ENCODE measurements at places on chromosomes 6 and 20. TPM values are rescaled to one million over a fixed set of nuclear protein-coding genes. Genes with fewer than 3 reads are reported as not detected.

DNA sequence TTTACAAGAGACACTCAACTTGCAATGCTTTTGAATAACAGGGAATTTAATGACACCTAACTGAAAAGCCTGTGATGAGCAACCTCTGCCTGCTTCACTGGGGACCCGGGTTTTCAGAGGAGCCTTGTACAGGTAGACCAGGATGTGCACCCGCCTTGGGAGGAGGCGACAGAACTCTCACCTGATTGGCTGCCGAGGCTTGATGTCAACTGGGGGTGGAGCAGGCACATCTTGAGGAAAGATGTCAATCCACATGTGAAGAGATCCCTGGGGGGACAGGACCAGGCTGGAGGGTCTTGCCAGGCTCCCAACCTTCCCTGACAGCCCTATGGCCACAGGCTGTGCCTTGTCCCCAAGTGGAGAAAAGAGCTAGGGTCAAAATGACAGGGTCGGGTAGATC is 19.8 kb downstream of the ERGIC3 start:
- no peaks in the 10 kb centered on the region for H3K4me1 ChIP-seq
- H3K4me3 ChIP-seq = no peak overlapping the region
- H3K27ac ChIP-seq = no peak overlapping the region
- peaks cover 17% of the 10 kb centered on the region for H3K36me3 ChIP-seq
- no peak for DNase-seq

CCN5 gene
- total RNA-seq = 0.05 TPM

DNA sequence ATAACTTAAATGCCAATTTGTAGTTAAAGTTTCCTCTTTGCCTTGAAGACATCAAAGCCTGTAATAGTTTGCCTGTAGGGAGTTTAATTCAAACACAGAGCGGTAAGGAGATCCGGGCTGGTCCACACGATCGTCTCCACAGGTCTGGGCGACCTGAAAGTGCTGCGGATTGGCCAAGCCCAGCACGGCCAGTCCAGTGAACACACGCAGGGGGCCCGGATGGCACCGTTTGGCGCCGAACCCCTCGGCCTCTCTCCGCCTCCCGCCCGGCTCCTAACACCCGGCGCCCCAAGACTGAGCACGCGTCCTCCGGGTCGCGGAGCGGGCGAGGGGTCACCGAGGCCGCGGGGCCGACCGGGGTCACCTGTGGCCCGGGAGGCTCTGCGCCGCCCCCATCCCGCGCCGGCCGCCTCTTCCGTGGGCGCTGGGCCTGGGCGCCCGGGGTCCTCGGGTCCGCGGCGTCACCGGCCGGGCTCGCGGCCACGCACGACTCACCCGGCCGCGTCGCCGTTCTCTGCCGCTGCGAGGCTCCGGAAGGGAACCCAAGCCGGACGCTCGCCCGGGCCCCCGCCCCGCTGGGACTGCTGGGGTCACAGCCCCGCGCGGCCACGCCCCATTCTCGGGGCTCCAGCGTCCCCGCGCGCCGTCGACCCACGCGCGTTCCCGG is 481 bp downstream of the SERPINB6 start:
- no peak for DNase-seq
- H3K4me1 ChIP-seq = peaks cover 10% of the 10 kb centered on the region
- H3K27ac ChIP-seq = no peak overlapping the region
- H3K4me3 ChIP-seq = peak overlapping the region; percentile 62
- H3K27me3 ChIP-seq = peaks cover 19% of the 10 kb centered on the region

ATP6V1G2 gene
- 3.3 TPM for total RNA-seq

DNA sequence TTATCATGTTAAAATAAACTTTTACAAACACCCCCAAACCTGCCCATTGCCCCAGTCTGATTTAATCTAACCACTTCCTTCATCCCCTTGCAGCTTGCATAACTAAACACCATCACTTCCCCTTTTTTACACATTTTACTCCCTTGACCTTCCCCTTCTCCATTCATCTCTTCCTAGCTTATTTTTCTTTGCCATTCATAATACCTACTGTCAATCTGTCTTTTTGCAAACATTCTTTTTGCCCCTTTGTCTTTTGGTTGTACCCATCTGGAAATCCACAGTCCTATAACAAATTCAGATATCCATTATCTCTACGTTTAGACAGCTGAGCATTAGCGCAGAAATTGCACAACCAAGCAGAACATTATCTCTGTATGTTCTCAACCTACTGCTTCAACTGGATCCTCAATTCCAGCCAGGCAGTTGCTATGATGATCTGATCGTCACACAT is 51.2 kb downstream of the C6orf52 start:
- H3K4me3 ChIP-seq = no peak overlapping the region
- DNase-seq = no peak
- H3K27ac ChIP-seq = no peak overlapping the region
- no peaks in the 10 kb centered on the region for H3K27me3 ChIP-seq
- no peaks in the 10 kb centered on the region for H3K36me3 ChIP-seq

PBOV1 gene
- total RNA-seq = not detected

DNA sequence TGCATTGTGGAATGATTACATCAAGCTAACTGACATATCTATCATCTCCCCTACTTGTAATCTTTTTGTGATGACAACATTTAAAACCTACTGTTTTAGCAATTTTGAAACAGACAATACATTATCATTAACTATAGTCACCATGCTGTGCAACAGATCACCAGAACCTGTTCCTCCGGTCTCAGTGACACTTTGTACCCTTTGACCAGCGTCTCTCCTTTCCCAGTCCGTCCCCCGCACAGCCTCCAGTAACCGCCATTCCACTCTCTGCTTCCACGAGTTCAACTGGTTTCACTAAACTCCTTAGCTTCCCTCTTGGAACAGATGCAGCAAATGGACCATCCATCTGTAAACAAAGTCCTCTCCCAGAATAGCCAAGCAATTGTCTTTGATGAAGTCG is 21.8 kb downstream of the LRP11 start:
- H3K4me1 ChIP-seq = no peaks in the 10 kb centered on the region
- H3K27ac ChIP-seq = no peak overlapping the region
- peaks cover 9% of the 10 kb centered on the region for H3K27me3 ChIP-seq
- H3K4me3 ChIP-seq = no peak overlapping the region
- H3K36me3 ChIP-seq = no peaks in the 10 kb centered on the region

GRCh38 chr6:132025468-132025867 is 74.3 kb upstream of the CCN2 start:
- H3K27ac ChIP-seq = no peak overlapping the region
- DNase-seq = no peak
- H3K4me3 ChIP-seq = no peak overlapping the region
- no peaks in the 10 kb centered on the region for H3K36me3 ChIP-seq
- H3K4me1 ChIP-seq = no peaks in the 10 kb centered on the region
- H3K27me3 ChIP-seq = no peaks in the 10 kb centered on the region

GRCh38 chr20:42649748-42650147 is 540.0 kb downstream of the PTPRT start:
- H3K36me3 ChIP-seq = no peaks in the 10 kb centered on the region
- no peaks in the 10 kb centered on the region for H3K4me1 ChIP-seq
- no peaks in the 10 kb centered on the region for H3K27me3 ChIP-seq
- H3K27ac ChIP-seq = no peak overlapping the region
- H3K4me3 ChIP-seq = no peak overlapping the region

DNA sequence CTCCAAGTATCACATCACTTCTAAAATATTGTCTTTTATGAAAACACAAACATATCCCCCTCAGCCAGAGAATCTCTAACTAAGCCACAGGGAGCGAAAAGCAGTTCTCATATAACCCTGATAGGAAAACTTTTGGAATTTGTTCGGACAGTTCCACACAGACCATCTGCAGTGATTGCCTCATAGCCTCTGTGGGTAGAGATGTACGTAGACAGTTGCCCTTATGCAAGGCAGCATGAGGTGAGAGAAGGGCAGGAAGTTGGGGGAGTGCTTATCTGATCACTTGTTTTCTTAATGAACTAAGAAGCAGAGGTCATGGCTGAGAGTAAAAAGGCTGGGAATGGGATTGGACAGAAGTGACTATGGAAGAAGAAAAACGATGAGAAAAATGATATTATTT is 39.6 kb downstream of the SLC23A2 start:
- peaks cover 2% of the 10 kb centered on the region for H3K36me3 ChIP-seq
- H3K4me1 ChIP-seq = peaks cover 10% of the 10 kb centered on the region
- DNase-seq = no peak
- no peaks in the 10 kb centered on the region for H3K27me3 ChIP-seq

DNA sequence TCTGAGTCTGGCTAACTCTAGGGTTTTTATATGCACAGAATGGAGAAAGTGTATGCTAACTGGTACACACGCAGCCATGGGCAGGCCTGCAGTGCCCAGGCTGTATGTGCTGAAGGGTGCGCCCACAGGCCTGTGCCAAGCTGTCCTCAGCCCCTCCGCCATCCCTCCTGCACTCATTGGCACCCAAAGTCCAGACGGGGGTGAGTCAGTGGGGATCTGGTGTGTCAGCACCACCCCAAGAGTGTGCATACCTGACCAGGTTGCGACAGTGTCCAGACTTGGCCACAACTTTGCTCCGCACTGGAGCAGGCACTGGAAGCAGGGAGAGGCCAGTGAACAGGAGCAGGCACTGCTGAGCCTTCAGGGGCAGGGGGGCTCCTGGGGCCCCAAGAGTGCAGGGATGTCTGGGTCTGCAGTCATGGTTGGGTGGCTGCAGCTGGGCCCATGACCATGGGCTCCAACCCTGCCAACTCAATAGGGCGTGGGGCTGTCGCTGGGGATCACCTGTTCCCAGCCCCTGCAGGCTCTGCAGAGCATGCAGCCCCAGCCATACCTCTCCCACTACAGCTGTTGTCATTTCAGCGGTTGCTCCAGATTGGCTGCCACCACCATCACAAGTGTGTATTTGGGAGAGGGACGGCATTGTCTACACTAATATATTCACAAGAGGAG is 717.8 kb downstream of the EPHA7 start:
- H3K36me3 ChIP-seq = no peaks in the 10 kb centered on the region
- H3K27me3 ChIP-seq = no peaks in the 10 kb centered on the region
- no peaks in the 10 kb centered on the region for H3K4me1 ChIP-seq
- H3K27ac ChIP-seq = no peak overlapping the region

DNA sequence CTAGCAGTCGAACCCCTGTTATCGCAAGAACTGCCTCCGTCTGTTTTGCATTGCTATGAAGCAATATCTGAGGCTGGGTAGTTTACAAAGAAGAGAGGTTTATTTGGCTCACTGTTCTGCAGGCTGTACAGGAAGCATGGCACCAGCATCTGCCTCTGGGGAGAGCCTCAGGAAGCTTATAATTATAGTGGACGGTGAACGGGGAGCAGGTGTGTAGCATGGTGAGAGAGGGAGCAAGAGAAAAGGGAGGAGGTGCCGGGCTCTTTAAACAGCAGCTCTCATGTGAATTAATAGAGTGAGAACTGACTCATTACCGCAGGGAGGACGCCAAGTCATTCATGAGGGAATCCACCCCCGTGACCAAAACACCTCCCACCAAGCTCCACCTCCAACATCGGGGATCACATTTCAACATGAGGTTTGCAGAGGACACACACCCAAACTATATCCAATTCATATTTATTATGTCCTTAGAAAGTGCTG is 172.6 kb upstream of the KCNG1 start:
- H3K4me1 ChIP-seq = no peaks in the 10 kb centered on the region
- no peaks in the 10 kb centered on the region for H3K27me3 ChIP-seq
- no peaks in the 10 kb centered on the region for H3K36me3 ChIP-seq
- no peak overlapping the region for H3K27ac ChIP-seq
- no peak overlapping the region for H3K4me3 ChIP-seq

- H3K36me3 ChIP-seq = no peaks in the 10 kb centered on the region
- no peak overlapping the region for H3K4me3 ChIP-seq
- DNase-seq = no peak
- H3K27me3 ChIP-seq = no peaks in the 10 kb centered on the region
- no peak overlapping the region for H3K27ac ChIP-seq
These were observed 20.1 kb downstream of the C6orf141 start for GRCh38 chr6:49570474-49571079.

DNA sequence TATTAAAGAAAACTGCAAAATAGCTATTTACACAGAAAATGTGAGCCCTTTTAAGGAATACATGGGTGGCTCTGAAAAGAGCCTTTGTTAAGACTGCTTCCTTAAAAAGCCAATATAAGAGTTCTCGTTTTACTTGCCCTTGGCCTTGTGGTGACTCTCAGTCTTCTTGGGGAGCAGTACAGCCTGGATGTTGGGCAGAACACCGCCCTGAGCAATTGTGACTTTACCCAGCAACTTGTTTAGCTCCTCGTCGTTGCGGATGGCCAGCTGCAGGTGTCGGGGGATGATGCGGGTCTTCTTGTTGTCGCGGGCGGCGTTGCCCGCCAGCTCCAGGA is 111.5 kb downstream of the HFE start:
- no peaks in the 10 kb centered on the region for H3K27me3 ChIP-seq
- peak; percentile 78 for DNase-seq
- H3K4me1 ChIP-seq = peaks cover 33% of the 10 kb centered on the region
- H3K36me3 ChIP-seq = peaks cover 15% of the 10 kb centered on the region
- peak overlapping the region; percentile 71 for H3K4me3 ChIP-seq
- peak overlapping the region; percentile 97 for H3K27ac ChIP-seq

- H3K36me3 ChIP-seq = peaks cover 14% of the 10 kb centered on the region
- peaks cover 14% of the 10 kb centered on the region for H3K27me3 ChIP-seq
- H3K4me1 ChIP-seq = peaks cover 13% of the 10 kb centered on the region
- no peak overlapping the region for H3K27ac ChIP-seq
- no peak for DNase-seq
These were observed 4.6 kb downstream of the PPDPF start for GRCh38 chr20:63525185-63525584.

- H3K36me3 ChIP-seq = peaks cover 14% of the 10 kb centered on the region
- DNase-seq = no peak
- H3K4me3 ChIP-seq = no peak overlapping the region
- peaks cover 3% of the 10 kb centered on the region for H3K4me1 ChIP-seq
- H3K27ac ChIP-seq = no peak overlapping the region
These were observed 12.5 kb downstream of the ENTPD6 start for GRCh38 chr20:25207960-25208534.

- no peaks in the 10 kb centered on the region for H3K27me3 ChIP-seq
- peak overlapping the region; percentile 53 for H3K27ac ChIP-seq
- peaks cover 19% of the 10 kb centered on the region for H3K4me1 ChIP-seq
- no peak overlapping the region for H3K4me3 ChIP-seq
- DNase-seq = no peak
- no peaks in the 10 kb centered on the region for H3K36me3 ChIP-seq
These were observed 6.8 kb upstream of the PI16 start for GRCh38 chr6:36947570-36948351.

- no peaks in the 10 kb centered on the region for H3K27me3 ChIP-seq
- H3K36me3 ChIP-seq = no peaks in the 10 kb centered on the region
- no peak overlapping the region for H3K4me3 ChIP-seq
These were observed 42.2 kb downstream of the ZNF292 start for GRCh38 chr6:87197547-87197946.

DNA sequence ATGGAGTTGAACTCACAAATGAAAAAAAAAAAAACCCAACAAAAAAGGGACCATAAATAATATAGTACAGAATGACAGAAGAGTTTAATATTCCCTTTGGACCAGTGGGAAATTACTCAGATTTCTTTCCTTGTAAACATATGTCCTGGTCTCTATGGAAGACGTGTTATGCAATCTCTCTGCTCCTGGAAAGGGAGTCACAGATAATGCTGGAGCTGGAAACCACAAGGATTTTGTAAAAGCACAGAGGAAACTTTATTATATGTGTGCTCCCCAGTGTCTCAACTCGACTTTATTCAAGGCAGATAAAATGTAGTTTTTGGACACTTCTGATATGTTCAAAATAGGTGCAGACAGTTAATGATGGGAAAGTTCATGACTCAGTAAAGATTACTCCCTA is 88.1 kb upstream of the ZFP64 start:
- H3K4me3 ChIP-seq = no peak overlapping the region
- H3K27ac ChIP-seq = no peak overlapping the region
- no peaks in the 10 kb centered on the region for H3K36me3 ChIP-seq
- DNase-seq = no peak

- DNase-seq = no peak
- no peak overlapping the region for H3K27ac ChIP-seq
- H3K4me1 ChIP-seq = no peaks in the 10 kb centered on the region
- H3K27me3 ChIP-seq = no peaks in the 10 kb centered on the region
- no peaks in the 10 kb centered on the region for H3K36me3 ChIP-seq
These were observed 65.1 kb upstream of the PLEKHG1 start for GRCh38 chr6:150534553-150534952.

Data from thymus (tissue), 14 donors.